ENCODE measurements at places on chromosomes 6 and 20.

GRCh38 chr6:81401970-81402690, 350.4 kb downstream of the TENT5A start:
- DNase-seq: no peak

DNA sequence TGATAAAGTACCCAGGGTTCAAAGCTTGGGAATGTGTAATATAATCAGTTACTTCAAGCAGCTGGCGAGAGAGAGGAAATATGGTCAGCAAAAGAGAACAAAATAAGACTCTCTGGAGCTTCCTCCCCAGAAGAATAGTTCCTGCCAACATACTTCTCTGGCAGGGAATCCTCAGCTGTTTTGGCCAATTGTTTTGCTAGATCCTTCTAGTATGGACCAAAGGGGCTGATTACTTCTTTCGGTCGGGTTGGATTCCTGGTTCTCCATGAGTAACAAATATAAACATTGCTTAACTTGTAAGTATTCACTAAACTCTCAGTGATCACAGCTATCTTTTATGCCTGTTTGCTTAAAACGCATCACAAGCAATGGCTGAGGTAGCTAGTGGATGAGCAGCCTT, 31.4 kb upstream of the FBXO9 start:
- DNase-seq: no peak

DNA sequence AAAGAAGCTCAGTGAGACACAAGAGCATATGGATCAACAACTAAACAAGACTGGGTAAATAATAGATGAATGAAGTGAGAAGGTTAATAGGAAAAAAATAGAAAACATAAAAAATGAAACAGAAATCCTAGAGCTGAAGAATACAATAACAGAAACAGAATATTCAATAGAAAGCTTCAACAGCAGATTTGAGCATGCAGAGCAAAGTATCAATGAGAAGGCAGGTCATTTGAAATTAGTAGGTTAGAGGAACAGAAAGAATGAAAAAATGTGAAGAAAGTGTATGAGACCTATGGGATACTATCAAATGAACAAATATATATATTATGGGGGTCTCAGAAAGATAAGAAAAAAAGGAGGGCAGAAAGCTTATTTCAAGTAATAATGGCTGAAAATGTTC, 362.9 kb upstream of the POU3F2 start:
- DNase-seq: no peak

- no peak for DNase-seq
These were observed 14.3 kb upstream of the MYMX start for GRCh38 chr6:44202332-44202971.

DNA sequence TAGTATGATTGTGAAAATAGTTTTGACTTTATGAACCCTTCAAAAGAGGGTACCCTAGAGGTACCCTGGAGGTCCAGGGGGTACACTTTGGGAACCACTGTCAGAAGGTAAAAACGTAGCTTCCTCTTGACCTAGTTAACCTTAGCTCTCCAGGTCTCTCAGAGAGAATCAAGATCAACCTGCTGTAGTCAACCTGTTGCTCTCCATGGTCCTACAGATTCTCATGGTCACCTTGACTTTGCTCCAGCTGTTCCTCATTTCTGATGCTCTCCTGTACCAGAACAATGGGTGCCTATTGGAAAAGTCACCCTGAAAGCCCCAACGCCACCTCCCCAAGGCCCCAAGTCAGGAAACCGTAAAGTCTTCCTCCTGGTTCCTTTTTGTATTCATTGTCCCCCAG, 294.4 kb upstream of the CDH4 start:
- no peak for DNase-seq

Measured in NCI-H524 treated with DMSO at 0.1 percent for 48 hours (cell line).